RCC 7860 (cell line): ENCODE measurements at places on chromosomes 6 and 20.

DNA sequence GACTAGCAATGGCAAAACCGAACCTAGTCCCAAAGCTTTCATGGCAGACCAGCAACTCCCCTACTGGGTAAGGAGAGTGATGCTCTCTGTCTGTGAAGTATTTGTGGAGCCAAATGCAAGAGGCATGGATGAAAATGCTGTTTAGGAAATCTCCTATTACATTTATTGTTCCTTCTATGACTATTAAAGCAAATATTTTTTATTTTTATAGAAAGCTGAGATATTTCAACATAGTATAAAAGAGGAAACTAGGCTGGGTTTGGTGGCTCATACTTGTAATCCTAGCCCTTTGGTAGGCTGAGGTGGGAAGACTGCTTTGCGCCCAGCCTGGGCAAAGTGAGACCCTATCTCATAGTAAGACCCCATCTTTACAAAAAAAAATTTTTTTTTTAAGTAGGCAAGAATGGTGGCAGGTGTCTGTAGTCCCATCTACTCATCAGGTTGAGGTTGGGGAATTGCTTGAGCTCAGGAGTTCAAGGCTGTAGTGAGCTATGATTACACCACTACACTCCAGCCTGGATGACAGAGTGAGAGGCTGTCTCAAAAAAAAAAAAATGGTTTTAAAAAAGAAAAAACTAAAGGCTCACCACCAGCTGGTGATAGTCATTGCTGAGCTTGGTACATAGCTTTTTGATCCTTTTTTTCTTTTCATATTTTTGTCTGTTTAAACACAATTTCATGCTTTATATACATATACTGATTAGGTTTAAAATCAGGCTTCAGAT is 11.3 kb downstream of the KDM1B start:
- no peak for DNase-seq

- no peak for DNase-seq
Measured at GRCh38 chr6:121694801-121695251, 259.4 kb downstream of the GJA1 start.

- DNase-seq = no peak
Measured at GRCh38 chr6:16157909-16158308, 29.0 kb downstream of the MYLIP start.

DNA sequence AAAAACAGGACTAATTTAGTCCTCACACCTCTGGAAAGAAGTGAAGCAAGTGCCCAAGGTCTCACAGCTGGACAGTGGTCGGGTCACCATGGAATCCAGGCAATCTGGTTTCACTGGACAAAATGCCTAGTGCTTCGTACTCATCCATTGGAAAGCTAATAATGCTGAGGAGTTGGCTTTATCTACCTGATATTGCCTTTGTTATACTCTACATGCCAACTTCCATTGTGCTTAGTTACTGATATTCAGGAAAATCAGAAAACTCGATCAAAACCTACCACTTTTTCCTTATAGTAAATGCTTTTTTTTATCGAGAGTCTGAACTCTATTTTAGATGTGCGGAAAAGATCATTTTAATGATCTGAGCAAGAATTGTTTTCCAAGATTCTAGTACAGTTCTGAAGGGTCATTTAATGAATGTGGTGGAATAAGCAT is 966 bp downstream of the CFAP206 start:
- DNase-seq = no peak

GRCh38 chr20:25053255-25054031 is 4.5 kb downstream of the ACSS1 start:
- DNase-seq = no peak

- DNase-seq = no peak
Measured at GRCh38 chr20:48234951-48235350, 449.7 kb upstream of the SULF2 start.

- DNase-seq = no peak
Measured at GRCh38 chr6:101070044-101070608, 189.0 kb upstream of the ASCC3 start.

DNA sequence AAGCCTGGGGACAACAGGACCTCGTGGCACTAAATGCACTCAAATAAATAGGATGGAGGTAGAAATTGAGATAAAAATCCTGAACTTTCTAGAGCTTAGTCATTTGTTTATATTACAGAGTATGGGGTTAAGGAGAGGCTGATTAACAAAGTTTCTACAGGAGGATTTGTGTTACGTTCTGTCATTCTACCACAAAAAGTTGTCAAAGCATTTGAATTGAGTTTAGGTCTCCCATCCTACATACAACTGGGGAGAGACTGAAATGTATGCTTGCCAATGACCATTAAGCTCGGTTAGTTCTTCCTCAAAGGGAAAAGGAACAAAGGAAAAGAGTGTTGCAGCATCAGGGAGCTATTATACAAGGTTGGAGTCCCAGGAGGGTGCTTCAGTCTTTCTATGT is 597.9 kb downstream of the COL12A1 start:
- no peak for DNase-seq

GRCh38 chr6:25601800-25602673 is 50.0 kb upstream of the SCGN start:
- DNase-seq = peak; percentile 23

DNA sequence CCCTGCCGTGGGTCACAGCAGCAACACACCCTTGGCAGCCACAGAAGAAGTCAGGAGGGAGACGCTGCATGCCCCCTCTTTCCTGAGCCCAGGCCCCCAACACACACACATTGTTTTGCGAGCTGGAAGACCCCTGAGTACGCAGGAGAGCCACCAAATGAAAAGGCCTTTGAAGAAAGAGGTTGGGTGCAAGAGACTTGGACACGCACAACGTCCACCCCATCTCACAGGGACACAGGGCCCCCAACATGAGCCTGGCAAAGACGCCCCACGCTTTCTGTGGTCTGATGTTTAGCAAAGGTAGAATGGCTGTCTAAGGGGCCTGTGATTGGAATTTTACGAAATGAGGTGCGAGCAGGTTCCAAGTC is 185.0 kb downstream of the TTLL2 start:
- no peak for DNase-seq

GRCh38 chr20:57126481-57127092 is 139.9 kb downstream of the BMP7 start:
- DNase-seq = no peak

DNA sequence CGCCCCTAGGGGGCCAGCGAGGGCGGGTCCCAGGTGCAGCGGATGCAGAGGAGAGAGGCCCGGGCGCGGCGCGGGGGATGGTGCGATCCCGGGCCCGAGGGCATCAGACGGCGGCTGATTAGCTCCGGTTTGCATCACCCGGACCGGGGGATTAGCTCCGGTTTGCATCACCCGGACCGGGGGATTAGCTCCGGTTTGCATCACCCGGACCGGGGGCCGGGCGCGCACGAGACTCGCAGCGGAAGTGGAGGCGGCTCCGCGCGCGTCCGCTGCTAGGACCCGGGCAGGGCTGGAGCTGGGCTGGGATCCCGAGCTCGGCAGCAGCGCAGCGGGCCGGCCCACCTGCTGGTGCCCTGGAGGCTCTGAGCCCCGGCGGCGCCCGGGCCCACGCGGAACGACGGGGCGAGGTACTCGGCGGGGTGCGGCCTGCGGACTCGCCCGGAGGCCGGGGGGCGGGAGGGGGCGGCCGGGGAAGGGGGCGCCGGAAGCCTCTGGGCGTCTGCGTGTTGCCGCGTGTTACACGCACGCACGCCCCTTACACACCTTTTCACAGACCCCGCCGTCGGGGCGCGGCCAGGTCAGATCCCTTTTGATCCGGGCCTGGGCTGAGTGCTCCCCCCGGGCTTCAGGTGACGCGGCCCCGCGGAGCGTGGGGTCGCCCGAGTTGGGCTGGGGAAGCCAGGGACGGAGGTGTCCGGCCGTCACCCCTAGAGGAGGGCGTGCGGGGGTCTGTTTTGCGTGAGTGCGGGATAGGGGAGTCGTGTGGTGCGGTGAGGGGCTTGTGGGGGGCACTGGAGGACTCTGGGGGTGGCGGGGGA is 412 bp downstream of the TRIB3 start:
- peak; percentile 56 for DNase-seq

DNA sequence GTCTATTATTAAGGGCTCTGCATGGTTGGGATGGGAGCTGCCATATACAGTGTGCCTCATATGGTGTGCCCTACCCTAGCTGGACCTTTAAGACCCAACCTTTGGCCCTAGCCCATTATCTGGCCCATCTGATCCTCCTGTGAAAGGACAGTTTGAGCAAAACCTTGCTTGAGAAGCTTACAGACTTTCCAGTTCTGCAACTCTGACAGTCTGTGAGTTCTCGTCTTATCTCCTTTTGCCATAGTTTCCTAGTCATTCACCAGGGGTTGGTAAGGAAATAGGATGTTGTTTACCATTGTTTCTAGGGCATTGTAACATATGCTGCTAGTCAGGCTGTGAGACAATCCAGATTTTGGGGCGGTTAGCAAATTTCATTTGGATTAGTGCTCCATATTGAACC is 17.2 kb downstream of the CTNNBL1 start:
- no peak for DNase-seq

DNA sequence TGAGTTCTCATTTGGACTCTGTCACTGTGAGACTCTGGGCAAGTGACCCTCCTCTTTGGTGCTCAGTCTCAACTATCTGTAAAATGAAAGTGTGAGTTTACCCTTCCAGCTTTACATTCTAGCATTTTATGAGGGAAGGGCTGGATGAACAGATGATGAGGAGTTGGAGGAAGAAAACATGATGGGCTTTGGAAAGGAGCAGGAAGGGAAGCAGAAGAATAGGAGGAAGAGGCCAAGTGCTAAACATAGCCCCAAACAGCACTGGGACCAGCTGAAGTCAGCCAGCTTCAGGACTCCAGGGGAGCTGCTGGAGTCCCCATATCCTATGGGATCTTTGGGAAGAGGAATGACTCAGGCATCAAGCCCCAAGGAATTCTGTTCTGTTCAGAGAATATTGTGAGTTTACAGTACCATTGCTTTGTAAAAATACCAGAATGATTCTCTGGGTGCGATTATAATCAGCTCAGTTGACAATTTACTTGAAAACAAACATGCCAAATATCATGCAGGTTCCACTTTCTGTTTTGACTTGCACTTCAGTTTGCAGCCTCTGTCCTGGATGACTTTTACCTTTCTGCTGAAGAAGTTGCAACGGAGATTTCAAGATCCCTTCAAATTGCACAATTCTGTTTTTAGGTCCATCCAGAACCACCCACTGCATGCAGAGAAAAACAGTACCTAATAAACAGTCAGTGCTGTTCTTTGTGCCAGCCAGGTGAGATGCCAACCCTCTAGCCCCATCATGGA is 3.2 kb downstream of the CD40 start:
- DNase-seq = no peak

DNA sequence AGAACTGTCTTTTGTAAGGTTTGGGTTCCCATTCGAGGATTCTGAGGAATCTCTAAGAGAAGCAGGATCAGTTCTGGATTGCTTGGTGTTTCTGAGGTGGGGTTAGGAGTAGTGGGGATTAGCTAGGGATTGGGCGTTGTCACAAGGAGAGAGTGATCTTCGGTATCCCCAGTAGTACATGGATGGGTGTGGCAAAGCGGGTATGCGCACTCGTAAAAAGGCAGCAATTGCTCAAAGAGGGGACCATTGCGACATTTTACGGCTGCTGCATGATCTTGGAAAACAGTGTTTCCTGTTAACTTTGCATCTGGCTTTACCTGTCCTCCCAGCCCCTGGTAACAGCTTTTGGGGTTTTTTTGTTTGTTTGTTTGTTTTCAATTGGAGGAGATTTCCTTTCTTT is 9.7 kb upstream of the ZSCAN9 start:
- no peak for DNase-seq

GRCh38 chr6:1620504-1621069 is 10.9 kb downstream of the FOXC1 start:
- no peak for DNase-seq

DNA sequence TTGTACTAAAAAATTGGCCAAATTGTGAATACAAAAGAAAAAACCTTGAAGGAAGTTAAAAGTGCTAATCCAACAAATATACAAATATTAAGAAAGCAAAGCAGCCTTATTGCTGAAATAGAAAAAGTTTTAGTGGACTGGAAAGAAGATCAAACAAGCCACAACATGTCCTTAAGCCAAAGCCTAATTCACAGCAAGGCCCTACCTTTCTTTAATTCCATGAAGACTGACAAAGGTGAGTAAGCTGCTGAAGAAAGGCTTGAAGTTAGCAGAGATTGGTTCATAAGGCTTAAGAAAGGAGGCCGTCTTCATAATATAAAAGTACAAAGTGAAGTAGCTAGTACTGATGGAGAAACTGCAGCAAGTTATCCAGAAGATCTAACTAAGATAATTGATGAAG is 53.5 kb downstream of the TINAG start:
- no peak for DNase-seq

DNA sequence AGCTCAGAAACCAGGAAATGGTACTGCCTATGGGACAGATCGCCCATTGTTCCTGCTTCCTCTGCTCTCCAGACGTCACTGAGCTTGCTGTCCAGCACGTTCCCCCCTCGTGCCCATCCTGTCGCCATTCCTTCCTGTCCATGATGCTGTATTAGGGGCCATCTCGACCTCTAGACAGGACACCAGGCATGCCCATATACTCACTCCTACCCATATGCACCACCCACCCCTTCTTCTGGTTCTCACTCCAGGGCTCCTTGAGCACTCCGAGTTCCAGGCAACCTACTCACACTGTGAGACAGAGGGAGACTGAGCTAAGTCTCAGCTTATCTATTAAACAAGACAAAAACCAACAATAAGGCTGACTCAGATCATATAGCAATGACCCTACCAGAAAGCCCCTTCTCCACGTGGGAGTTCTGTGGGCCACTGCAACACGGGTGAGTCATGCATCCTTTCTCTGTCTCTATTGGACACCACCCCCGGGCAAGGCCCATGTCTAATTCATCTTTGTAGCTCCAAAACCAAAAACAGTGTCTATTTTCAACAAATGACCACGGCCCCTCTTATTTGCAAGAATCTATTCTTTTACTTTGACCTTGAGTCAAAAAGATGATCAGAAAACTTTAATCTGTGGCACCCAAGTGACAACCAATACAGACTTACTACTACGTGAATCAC is 65.7 kb downstream of the PSMG4 start:
- DNase-seq = peak; percentile 95

DNA sequence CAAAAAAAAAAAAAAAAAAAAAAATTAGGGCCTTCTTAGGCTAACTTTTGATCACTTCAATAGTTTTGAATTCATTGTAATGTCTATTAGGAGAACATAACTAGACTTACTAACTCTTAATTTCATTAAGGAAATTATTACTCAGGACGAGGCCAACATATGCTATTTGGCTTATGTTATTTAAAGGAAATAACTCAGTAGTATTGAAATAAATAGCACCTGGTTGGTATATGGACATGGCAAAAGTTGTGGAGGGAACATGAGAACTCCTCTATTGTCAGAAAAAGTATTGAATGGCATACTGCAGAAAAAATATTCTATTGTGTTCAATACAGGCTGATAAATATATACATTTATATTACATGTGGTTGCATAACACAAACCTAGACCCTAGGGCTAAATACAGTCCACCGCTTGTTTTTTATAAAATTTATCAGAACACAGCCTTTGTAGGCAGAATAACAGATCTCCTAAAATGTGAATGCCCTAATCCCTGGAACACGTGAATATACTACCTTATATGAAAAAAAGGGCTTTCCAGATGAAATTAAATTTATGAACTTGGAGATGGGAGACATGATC is 18.0 kb downstream of the CYP24A1 start:
- DNase-seq = no peak
